ENCODE measurements at places on chromosomes 7 and 10.

DNA sequence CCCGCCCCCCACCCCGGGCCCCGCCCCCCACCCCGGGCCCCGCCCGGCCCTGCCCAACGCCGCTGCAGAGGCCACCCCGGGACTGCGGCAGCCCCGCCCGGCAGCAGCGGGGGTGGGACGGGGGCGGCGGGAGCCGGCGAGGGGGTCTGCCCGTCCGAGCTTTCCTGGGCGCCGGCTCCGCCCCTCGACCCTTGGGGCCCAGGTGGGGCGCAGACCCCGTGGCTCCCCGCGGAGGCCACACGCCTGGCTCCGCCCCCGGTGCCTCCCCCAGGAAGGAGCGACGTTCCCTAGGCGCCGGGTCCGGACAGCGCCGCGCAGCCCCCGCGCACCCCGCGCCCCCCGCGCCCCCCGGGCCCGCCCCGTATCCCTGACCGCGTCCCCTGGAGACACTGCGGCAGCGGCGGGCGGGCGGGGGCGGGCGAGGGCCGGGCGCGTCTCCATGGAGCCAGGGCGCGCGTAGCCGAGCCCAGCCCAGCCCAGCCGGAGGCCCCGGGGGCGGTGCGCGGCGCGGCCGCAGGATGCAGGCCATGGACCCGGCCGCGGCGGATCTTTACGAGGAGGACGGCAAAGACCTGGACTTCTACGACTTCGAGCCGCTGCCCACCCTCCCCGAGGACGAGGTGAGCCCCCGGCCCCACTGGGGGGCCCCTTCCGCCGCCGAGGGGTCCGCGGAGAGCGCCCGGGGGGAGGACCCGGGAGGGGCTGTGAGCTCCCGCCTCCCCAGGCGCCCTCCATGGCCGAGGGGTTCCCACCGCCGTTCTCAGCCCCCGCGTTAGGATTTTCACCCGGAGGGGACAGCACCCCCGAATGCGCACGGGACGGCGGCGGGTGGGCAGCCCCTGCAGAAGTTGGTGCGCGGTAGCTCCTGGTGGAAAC lies at the start of gene KNDC1:
TSS of gene KNDC1 (plus strand) at position 270 of the 876 bp plus-strand sequence. CDS start at position 519, 249 bp downstream.
- no peak for DNase-seq

GRCh38 chr7:128453836-128454804 lies 1.6 kb upstream of the HILPDA start:
- DNase-seq: no peak

- DNase-seq: no peak
Observed at GRCh38 chr7:98265841-98266271, 13.8 kb upstream of the TECPR1 start.

DNA sequence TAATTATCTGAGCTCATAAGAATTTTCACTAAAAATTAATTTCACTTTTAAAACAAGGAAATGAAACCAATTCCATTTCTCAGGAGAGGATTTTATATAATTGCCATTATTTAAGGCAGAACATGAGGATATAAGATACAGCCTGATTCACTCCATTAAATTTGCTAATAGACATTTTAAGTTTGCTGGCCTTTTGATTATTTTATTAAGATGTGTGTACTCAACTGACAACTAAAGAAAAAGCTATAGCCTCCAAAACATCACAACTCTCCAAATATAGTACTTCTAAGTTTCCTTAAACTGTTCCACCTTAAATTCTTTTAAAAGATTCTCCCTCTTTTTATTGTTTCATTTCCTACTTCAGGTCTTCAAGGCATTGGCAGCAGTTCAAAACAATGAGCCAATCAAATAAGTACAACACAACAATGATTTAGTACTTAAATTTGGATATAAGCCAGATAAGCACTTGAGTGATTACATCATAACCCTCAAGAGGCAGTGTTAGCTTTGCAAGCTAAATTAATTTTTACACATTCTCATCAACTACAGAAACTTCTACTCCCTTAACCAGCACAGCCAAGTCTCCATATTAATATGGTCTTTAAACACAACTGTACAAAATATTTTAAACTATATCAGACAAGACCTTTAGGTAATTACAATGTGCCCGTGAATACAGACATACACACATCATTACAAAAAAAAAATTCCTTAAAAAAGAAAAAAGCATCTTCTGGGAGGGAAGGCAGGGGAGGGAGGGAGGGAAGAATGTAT lies 121.8 kb downstream of the KMT2C start:
- no peak for DNase-seq

DNA sequence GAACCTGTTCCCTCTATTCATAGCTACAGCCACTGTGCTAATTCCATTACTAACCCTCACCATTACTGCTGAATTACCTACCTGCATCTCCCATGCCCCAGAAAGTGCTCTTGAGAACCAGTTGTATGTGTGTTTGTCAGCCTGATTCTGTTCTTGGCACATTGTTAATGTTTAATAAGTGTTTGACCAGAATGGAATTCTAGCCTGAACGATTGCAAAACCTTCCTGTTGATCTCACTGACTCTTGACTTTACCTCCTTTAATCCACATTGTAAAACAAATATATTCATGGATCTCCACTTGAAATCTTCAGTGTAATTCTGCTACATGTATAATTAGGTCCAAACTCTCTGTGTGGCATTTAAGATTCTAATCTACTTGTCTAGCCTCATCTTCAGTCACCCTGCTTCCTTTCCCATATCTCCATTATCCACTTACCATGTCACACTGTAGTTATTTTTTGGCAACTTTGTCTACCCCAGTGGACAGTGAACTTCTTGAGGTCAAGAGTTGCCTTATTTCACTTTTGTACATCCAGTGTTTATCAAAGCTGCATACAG lies 4.9 kb downstream of the ZNF277 start:
- no peak for DNase-seq

GRCh38 chr10:7152982-7153381 lies 257.9 kb downstream of the SFMBT2 start:
- DNase-seq: no peak

Measured in CD8-positive, alpha-beta T cell (primary cell).